WTC11 (cell line): ENCODE measurements at places on chromosomes 4 and X. TPM values are rescaled to one million over a fixed set of nuclear protein-coding genes. Genes with fewer than 3 reads are reported as not detected.

DNA sequence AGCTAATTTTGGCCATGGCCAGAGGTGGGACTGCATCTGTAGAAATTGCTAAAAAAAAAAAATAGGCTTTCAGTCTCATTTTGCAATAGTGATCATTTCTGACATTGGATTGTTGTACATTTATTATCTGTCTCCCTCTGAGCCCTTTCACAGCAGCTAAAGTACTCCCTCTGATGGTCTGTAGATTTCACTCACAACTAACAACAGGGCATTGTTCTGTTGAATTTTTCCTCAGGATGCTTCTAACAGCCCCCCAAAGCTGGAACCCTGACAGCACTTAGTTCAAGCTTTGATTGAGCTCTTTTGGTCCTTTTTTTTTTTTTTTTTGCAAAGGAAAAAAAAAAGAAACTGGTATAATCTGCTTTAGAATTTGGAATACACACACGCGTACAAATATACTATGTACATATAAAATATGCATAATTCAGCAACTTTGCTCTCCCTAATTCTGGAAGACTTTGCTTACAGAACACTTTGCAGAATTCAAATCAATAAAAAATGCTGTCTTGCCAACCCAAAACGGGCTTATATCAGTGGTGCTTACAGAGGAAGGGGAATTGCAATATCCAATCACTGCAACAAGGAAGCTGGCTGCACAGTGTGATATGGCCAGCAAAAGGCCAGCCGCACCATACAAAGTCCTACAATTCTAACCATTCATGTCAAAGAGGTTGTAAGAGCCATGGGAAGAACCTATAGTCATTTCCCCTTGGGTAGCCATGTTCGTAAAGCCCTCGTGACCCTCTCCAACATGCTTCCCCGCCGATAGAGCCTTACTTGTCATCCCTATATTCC is 406.4 kb downstream of the SMARCA1 start:
- no peak overlapping the region for H3K4me3 ChIP-seq
- no peak overlapping the region for H3K27ac ChIP-seq
- no peak for DNase-seq
- H3K4me1 ChIP-seq, result peaks cover 26% of the 10 kb centered on the region
- peaks cover 4% of the 10 kb centered on the region; the same call in 1 of the 2 replicates for H3K36me3 ChIP-seq
- no peaks in the 10 kb centered on the region for H3K27me3 ChIP-seq

- DNase-seq, result no peak
- H3K36me3 ChIP-seq, result no peaks in the 10 kb centered on the region
- H3K27me3 ChIP-seq, result peaks cover 18% of the 10 kb centered on the region
- H3K27ac ChIP-seq, result no peak overlapping the region
Observed at GRCh38 chrX:52118262-52118661, 49.3 kb upstream of the MAGED4B start.

DNA sequence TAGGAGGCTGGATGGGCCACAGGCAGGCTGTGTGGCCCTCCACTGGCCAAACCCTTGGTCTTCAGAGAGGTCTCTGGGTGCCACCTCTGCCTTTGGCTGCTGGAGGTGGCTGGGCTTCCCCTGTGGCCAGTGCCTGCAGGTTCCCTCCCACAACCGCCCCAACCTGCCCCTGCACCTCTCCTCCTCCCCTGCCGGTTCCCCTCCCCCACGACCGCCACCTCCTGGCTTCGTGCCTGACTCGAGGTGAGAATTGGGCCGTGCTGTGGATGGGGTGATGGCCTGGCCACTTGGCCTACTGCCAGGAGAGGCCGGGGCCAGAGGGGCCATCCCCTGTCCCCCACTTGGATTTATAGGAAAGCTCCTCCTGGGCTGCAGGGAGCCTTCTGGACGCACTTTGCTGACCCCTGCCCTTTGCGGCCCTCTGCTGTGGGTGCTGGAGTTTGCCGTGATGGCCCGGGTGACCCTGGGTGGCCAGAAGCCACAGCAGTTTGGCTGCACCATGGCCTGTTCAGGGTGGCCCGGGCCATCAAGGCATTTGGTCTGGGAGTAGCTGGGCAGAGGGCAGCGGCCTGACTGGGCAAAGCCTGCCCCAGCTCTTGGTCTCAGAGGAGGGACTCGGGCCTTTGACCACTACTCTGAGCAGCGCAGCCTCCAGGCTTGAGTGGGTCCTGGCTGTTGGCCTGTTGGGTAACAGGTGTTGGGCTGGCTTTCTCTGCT is 3.8 kb downstream of the NAT8L start:
- peaks cover 19% of the 10 kb centered on the region for H3K27me3 ChIP-seq
- peaks cover 2% of the 10 kb centered on the region for H3K4me1 ChIP-seq
- H3K27ac ChIP-seq, result no peak overlapping the region
- no peak overlapping the region for H3K4me3 ChIP-seq
- no peak for DNase-seq
- no peaks in the 10 kb centered on the region for H3K36me3 ChIP-seq

The SSX3 gene
- total RNA-seq, result 0.25 TPM in 1 of 3 replicates, not detected in the others

DNA sequence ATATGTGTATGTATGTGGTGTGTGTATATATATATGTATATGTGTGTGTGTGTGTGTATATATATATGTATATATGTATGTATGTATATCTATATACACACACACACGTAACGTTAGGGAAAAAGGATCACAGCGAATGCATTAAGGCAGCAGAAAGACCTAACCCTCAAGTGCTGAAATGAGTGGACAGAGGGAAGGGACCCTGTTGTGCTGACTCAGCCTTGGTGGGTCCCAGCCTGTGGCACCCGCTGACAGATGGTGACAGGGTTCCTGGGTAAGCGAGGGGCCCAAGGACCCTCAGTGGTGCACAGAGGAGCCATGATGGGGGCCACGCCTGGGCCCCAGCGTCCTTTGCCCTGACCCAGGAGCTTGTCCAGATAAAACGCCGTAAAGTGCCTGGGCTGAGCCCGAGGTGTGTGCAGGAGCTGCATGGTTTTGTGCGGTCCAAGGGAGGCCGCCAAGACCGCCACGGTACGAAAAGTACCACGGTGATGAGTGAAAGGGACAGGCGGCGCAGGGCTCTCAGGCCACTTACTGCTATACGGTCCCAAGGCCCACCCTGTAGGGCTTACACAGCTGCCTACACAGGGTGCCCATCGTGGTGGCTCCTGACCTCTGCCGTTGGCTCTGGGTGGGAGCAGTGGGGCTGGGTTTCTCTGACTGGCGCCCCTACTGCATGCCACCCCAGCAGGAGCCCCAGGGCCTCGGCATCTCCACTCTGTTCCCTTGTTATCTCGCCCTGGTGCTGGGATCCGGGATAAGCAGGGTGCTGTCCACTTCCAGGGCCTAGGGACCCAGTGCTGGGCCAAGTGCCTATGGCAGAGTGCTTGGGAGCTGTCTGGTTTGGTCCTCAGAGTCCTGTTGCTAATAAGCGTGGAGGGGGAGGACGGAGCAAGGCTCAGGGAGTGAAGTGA is 10.0 kb downstream of the SH3BP2 start:
- H3K4me3 ChIP-seq, result no peak overlapping the region
- H3K27ac ChIP-seq, result no peak overlapping the region
- no peaks in the 10 kb centered on the region for H3K36me3 ChIP-seq

The NKAP gene
- total RNA-seq, result 6.4 to 6.9 TPM (median 6.7 TPM) in 3 replicates

DNA sequence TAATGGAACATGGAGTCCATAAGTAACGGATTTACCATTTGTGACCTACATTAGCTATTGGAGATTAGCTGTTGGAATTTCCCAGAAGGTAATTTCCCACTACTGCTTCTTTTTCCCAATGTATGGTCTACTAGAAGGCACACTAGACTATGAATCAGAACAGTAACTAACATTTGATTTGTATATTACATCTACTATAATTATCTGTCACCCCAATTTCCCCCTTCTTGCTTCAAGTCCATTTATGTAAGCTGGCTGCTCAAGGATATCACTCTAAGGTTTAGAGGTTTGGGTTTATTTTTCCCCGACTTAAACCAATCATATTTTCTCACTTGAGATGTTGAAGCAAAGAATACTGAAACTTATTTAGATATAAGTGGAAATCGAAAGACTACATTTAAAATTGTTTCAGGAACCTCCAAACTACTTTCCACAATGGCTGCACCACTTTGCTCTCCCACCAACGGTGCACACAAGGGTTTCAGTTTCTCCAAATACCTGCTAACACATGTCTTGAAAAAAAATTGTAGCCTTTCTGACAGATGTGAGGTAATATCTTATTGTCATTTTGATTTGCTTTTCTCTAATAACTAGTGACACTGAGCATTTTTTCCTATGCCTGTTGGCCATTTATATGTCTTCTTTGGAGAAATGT is 33.3 kb upstream of the H2AZ1 start:
- H3K36me3 ChIP-seq, result no peaks in the 10 kb centered on the region
- DNase-seq, result no peak
- H3K27me3 ChIP-seq, result no peaks in the 10 kb centered on the region; the same call in 1 of the 2 replicates
- no peak overlapping the region for H3K4me3 ChIP-seq
- H3K4me1 ChIP-seq, result no peaks in the 10 kb centered on the region

DNA sequence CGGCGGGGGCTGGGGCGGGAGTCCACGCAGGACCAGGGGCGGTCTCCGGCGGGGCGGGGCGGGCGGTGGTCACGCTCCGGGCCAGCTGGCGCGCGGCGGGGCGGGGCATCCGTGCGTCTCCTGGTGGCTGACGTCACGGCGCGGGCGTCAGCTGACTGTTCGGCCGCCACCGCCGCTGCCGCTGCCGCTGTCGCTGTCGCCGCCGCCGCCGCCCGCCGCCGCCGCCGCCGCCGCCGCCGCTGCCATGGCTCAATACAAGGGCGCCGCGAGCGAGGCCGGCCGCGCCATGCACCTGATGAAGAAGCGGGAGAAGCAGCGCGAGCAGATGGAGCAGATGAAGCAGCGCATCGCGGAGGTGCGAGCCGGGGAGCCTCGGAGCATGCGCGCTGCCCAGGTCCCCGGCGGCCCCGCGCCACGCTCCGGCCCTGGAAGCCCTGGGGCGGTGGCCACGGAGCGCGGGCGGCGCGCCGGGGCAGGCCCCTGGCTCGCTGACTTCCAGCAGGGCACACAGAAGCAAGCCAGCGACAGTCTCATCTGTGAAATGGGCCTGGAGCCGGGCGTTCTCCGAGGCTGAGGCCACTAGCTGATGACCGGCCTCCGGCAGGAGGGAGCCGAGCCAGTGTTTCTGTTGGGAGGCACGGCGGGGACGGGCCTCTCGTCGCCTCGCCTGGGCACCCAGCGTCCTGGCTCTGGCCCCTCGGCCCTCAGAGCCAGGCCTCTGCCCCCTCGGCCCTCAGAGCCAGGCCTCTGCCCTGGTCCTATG is at the start of gene FAM50A:
Gene FAM50A (plus strand): TSS at position 150 of the 763 bp plus-strand sequence. CDS start 95 bp downstream, at position 245.
- H3K27me3 ChIP-seq, result no peaks in the 10 kb centered on the region
- H3K27ac ChIP-seq, result peak within 1 kb of the TSS; percentile 68
- peak within 1 kb of the TSS; percentile 70 for H3K4me3 ChIP-seq
- peaks cover 15% of the 10 kb centered on the region for H3K36me3 ChIP-seq
- peak; percentile 37 for DNase-seq

DNA sequence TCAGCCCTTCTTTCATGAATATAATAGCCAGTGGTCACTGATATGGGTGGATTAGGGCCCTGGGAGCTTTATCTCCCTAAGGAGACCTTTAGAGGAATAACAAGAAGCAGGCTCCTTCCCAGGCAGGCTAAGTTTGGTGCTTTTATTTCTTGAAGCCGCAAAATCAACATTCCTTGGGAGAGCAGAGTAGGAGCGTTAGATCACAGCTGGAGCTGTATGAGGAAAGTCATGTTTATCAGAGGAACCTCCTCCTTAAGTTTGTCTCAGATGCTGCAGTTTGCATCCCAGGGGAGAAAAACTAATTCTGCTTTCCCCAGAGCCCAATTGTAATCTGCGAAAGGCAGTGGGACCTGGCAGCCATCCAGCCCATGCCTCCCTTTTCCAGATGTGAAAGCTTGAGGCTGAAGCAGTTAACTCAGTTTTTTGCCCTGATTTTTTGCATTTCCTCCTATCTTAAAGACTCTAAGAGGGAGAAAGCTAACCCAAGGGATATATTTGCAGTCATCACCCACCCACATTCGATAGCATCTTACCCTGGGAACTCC is 186.0 kb upstream of the FRMPD4 start:
- H3K36me3 ChIP-seq, result no peaks in the 10 kb centered on the region
- no peaks in the 10 kb centered on the region for H3K27me3 ChIP-seq
- no peak overlapping the region for H3K27ac ChIP-seq
- peaks cover 6% of the 10 kb centered on the region; the same call in 1 of the 2 replicates for H3K4me1 ChIP-seq
- DNase-seq, result no peak

GRCh38 chrX:13013363-13014110 is 30.9 kb downstream of the FAM9C start:
- H3K4me1 ChIP-seq, result peaks cover 28% of the 10 kb centered on the region
- DNase-seq, result no peak
- no peak overlapping the region; the same call in 1 of the 2 replicates for H3K27ac ChIP-seq
- H3K36me3 ChIP-seq, result no peaks in the 10 kb centered on the region

The DGAT2L6 gene
- total RNA-seq, result not detected in 3 replicates

GRCh38 chr4:66853845-66854244 is 691.5 kb downstream of the CENPC start:
- DNase-seq, result no peak
- no peaks in the 10 kb centered on the region for H3K36me3 ChIP-seq
- no peaks in the 10 kb centered on the region for H3K27me3 ChIP-seq
- no peak overlapping the region for H3K27ac ChIP-seq
- no peaks in the 10 kb centered on the region for H3K4me1 ChIP-seq

The ADGRG2 gene
- 6.0 to 8.2 TPM (median 6.1 TPM) in 3 replicates for total RNA-seq

- H3K4me3 ChIP-seq, result no peak overlapping the region
- no peaks in the 10 kb centered on the region for H3K36me3 ChIP-seq
- no peaks in the 10 kb centered on the region for H3K27me3 ChIP-seq
Observed at GRCh38 chr4:162131256-162131655, 32.5 kb downstream of the FSTL5 start.

- H3K4me3 ChIP-seq, result no peak overlapping the region
- H3K4me1 ChIP-seq, result peaks cover 10% of the 10 kb centered on the region
- H3K27ac ChIP-seq, result no peak overlapping the region
Observed at GRCh38 chr4:110532901-110533589, 57.1 kb downstream of the ENPEP start.

DNA sequence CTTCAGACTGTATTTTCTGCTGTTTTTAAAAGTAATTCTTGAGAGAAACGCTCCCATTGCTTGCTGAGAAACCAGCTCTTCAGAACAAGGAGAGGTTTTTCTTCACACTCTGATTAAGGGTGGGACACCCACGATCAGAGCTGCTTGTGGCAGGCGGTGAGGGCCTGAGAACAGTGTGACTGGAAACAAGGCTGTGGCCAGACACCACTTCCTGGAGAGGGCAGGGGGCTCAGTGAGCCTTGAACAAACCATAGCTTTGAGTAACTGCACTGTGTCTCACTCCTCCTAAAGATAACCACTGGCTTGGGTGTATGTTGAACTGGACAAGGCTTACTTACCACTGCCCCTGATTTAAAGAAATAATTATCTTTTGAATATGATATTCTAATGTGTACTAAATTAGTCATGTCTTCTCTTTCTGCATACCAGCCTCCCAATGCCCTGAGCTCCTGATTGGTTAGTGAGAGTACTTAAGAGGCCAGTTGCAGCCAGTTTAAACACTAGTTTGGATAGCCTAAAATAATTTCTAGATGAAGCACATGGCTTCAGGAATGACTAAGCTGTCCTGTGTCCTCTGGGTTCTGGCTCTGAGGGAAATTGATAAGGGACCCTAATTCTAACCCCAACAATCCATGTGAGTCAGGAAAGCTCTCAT is 3.7 kb upstream of the GPR82 start:
- DNase-seq, result no peak
- peaks cover 43% of the 10 kb centered on the region for H3K36me3 ChIP-seq
- no peak overlapping the region for H3K27ac ChIP-seq
- H3K4me3 ChIP-seq, result no peak overlapping the region

- H3K36me3 ChIP-seq, result no peaks in the 10 kb centered on the region
- no peaks in the 10 kb centered on the region for H3K27me3 ChIP-seq
- H3K4me1 ChIP-seq, result no peaks in the 10 kb centered on the region
- peak; percentile 23 for DNase-seq
Observed at GRCh38 chr4:32462944-32463343, 1742.8 kb downstream of the PCDH7 start.
